NCI-H187 (cell line): ENCODE measurements at places on chromosomes 11 and 22.

GRCh38 chr22:29336751-29337490, 21.4 kb upstream of the RASL10A start:
- no peak for DNase-seq

- peak; percentile 7 for DNase-seq
Observed at GRCh38 chr22:42688241-42689211, 32.1 kb downstream of the A4GALT start.

GRCh38 chr11:65862191-65862735, 2.0 kb downstream of the MUS81 start:
- no peak for DNase-seq

- DNase-seq, result peak; percentile 75
Observed at GRCh38 chr11:444396-445144, 2.8 kb upstream of the ANO9 start.

DNA sequence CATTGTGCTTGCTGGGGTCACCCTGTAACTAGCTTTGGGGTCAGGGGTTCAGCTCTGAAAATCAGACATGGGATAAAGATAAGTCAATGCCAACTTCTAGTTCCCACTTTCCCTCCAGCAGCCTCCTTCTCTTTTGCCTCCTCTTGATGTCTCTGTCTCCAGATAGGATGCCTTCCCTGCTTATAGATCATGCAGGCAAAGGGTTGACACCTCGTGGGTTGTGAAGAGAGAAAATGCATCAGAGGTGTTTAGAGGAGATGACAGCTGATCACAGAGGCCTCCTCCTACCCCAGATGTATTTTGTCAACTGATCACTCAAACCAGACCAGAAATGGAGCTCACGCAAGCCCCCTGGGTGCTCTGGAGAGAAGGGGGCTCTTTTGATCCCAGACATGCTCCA, 337.8 kb downstream of the BUD13 start:
- DNase-seq, result no peak

DNA sequence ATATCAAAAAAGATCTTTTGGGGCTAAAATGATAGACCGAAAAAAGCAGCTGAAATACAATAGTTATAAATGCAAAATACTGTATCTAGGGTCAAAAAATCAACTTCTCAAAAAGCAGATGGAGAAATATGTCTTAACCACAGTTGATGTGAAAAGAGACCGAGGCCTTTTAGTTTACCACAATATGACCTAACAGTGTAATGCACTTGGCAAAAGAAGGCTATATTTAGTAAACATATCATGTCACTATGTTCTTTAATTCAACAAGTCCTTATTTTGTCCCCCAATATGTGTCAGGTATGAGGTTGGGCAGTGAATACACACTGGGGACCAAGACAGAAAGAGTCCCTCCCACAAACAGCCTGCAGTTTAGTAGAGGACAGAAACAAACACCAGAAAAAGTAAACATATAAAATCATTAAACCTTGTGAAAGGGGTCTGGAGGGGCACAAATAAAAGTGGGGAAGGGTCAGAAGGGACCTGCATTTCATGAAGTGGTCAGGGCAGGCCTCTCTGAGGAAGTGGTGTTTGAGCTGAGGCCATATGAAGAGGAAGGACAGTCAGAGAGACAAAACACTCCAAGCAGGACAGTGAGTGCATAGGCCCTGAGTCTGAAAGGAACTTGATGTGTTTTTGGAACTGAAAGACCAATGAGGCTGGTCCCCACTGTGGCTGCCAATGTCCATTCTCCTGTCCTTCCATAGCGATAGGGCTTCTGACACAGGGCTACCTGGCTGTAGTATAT, 53.4 kb downstream of the LIF start:
- no peak for DNase-seq

DNA sequence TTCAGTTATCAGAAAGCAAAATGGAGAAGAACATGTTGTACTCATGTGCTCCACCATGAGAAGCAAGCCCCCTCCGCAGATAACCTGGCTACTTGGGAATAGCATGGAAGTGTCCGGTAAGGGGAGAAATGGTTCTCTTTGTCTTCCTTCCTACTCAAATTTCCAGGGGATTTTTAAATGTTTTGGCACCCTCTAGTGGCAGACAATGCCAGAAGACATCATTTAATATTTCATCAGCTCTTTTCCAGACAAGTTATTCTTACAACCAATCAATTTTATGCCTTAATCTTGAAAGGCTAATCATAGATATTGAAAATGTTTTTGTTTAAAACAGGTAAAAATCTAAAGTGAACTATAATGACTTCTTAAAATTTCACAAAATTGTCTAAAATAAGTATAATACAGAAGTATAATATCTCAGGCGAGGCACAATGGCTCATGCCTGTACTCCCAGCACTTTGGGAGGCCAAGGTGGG, 15.7 kb downstream of the CRTAM start:
- peak; percentile 51 for DNase-seq
